ENCODE measurements at places on chromosomes 2 and 18. TPM values are rescaled to one million over a fixed set of nuclear protein-coding genes. Genes with fewer than 3 reads are reported as not detected.

The KIAA2012 gene
- total RNA-seq: 0.16 TPM

The TMEM17 gene
- 1.7 TPM for total RNA-seq

The KCNG3 gene
- total RNA-seq: 1.8 TPM

The AQP12B gene
- total RNA-seq: not detected

DNA sequence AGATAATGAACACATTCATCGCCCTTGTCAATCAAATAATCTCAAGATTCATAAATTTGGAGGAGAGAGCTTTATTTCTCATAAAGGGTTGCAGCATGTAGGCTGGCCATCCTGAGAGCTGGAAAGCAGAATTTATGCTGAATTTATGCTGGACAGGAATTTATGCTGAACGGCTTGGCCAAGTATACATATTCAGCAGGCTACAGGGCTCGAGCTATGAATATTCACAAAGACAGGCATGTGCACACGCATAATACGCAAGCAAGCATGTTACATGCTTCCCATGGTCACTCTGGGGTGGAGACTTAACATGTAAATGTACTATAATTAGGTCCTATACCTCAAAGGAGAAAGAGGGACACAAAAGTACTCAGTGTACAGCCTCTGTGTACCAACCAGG lies 618.8 kb downstream of the METTL4 start:
- DNase-seq: no peak

- DNase-seq: peak; percentile 25
These were observed 13.4 kb downstream of the ALPG start for GRCh38 chr2:232420073-232420454.

DNA sequence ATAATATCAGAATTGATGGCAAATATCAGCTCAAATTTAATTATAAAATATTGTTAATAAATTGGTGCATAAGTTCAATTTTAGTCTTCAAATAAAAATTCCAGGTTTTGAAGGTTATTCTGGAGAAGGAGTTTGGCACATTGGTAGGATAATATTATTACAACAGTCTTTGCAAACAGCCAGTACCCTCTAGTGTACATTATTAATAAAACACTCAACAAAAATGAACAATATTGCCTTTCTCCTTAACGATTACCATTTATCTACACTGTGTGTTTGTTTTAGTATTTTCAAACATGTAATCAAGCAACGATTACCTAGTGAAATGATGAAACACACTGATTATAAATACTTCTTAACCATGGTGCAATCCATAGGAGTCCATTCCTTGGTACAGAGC lies 334.0 kb upstream of the FSIP2 start:
- no peak for DNase-seq
